ENCODE measurements at places on chromosomes 1 and 21. TPM values are rescaled to one million over a fixed set of nuclear protein-coding genes. Genes with fewer than 3 reads are reported as not detected.

- peak; percentile 55 for DNase-seq
These were observed 559 bp upstream of the AGRN start for GRCh38 chr1:1019122-1019999.

GRCh38 chr1:9894115-9894514, 16.0 kb downstream of the CTNNBIP1 start:
- DNase-seq = no peak

DNA sequence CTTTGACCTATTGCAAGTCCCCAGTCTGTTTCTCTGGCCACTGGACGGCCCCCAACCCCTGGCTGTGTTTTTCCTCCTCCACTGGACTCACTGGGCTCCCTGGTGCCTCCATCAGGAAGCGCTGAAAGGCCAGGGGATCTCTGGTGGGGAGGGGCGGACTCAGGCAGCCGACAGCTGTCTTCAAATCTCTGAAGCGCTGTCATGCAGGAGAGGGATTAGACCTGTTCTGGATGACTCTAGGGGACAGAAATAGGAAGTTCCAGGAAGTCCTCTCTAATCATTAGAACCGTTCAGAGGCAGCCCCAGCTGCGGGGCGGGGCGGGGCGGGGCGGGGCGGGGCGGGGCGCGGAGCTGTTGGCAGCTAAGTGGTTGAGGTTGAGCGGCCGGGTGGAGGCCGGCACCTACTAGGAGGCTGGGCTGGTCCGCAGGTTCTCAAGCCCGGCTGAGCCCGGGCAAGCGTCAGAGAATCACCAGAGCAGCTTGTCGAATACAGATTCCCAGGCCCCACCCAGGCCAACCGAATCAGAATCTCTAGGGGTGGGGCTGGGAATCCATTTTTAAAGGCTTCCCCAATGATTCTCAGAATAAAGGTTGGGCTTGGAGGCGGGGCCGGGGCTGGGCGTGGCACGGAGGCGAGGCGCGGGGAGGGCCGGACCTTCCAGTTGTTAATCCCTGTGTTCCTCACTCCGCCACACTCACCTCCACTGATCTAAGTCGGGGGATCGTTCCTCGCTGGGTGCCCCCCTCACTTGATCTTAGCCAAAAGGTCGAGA, 11.4 kb upstream of the PHLDA3 start:
- DNase-seq = peak; percentile 76

- DNase-seq = no peak
These were observed 20.6 kb downstream of the PYHIN1 start for GRCh38 chr1:158951956-158952355.

DNA sequence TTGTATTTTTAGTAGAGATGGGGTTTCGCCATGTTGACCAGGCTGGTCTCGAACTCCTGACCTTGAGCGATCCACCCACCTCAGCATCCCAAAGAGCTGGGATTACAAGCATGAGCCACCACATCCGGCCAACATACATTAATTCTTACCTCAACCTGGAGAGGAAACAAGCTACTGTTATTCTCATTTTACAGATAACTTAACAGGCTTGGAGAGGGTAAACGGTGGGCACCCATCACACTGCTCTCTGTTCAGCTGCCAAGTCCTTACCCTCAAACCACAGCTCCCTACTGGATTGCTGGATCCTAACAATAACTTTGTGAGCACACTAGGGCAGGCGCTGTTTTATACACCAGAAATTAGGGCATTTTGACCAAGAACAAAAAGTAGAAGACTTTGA, 93.6 kb upstream of the BARHL2 start:
- DNase-seq = no peak

DNA sequence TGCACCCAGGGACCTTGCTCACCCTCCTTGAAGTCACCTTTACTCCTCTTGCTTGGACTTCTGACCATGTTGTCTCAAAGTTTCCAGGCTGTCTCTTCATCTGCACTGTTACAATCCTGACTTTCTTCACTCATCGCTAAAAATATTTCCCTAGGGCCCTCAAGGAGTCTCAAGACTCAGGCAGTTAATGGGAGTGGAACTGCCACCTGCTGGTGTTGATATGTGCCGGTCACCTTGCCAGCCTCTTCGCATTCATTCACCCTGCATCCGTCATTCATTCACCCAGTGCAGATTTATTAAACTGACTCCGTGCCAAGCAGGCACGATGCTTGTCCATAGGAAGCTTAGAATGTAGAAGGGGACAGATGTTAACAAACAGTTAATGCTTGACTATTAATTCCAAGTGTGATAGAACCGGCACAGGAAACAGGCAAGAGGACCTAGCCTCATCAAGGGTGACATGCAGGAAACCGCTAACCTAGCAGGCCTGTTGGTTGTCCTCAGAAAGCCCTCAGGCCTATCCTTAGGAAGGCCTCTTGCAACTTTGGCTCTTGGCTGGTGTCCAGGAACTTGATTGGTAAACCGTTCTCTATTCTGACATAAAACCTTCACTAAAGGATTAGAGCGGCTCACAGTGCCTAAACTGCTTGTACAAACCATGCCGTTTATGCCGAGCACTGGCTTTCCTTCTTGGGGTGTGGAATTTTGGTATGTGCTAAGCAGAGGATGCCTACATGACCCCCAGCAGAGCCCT, 342.2 kb downstream of the CAMTA1 start:
- no peak for DNase-seq

CELA2B gene
- total RNA-seq = not detected

NUP210L gene
- total RNA-seq = 0.30 TPM

DNA sequence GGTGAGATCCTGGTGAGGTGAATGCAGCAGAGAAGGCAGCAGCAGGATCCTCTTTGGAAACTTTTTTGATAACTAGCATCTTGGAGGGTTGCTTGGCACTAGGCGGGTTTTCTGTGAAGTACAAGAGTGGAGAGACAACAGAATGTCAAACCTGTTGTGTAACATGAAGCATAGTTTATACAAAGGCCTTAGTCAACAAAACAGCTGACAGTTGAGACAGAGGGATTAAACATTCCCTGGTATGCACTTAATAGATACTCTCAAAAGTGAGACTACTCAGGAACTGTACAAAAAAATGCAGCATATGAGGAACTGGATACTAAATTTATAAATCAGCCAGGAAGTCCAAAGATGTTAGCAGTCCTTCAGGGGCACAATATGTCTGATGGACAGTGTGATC, 16.4 kb upstream of the CCDC17 start:
- no peak for DNase-seq

GRCh38 chr1:187551061-187551460, 722.3 kb downstream of the PLA2G4A start:
- DNase-seq = no peak

DNA sequence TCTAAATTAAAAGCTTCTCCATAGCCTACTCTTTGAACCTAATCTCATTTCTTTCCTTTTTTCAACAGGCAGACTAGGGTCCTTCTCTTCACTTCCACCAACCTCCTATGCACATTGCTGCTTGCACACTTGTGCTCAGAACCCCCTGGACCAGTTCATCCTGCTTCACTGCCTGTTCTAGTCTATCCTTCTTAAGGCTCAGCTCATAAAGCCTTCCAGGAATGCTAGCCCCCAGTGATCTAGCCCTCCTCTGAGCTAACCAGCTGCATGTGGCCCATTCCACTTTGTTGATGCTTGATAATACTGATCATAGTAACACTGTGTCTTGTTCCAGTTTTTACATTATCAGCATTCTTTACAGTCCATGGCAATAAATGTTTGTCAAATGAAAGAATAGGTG, 22.9 kb upstream of the PHGDH start:
- DNase-seq = no peak

DNA sequence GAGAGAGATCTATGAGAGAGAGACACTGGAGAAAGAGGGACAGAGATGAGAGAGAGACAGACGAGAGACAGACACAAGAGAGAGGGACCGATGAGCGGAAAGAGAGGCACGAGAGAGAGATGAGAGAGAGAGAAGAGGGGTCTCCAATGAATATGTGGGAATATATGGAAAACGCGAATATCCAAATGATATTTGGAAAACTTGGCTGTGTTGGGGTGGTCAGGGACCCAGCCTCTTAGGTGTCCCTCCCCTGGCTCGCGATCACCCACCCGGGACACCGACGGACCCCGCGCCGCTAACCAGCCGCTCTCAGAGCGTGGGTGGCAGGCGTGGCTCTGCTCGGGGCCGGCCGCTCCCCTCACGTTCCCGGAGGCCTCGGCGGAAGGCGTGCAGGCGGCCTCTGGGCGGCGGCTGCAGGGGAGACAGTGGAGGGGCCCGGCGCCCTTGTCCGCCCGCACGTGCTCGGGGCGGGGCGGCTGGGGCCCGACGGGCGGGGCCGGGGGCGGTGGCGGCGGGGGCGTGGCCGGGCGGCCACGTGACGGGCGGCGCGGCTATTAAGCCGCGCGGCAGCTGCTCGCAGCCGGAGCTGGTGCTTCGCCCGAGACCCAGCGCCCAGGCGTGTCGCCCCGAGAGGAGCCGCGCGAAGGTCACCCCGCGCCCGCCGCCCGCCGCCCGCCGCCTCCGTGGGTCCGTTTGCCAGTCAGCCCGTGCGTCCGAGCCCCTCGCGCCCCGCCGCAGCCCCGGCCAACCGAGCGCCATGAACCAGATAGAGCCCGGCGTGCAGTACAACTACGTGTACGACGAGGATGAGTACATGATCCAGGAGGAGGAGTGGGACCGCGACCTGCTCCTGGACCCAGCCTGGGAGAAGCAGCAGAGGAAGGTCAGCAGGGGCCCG, at the start of gene ACTN2:
TSS of gene ACTN2 (plus strand) at position 583 of the 898 bp plus-strand sequence. CDS start at position 758, 175 bp downstream.
- no peak for DNase-seq

MMEL1 gene
- total RNA-seq = not detected

CALML6 gene
- total RNA-seq = not detected

DNA sequence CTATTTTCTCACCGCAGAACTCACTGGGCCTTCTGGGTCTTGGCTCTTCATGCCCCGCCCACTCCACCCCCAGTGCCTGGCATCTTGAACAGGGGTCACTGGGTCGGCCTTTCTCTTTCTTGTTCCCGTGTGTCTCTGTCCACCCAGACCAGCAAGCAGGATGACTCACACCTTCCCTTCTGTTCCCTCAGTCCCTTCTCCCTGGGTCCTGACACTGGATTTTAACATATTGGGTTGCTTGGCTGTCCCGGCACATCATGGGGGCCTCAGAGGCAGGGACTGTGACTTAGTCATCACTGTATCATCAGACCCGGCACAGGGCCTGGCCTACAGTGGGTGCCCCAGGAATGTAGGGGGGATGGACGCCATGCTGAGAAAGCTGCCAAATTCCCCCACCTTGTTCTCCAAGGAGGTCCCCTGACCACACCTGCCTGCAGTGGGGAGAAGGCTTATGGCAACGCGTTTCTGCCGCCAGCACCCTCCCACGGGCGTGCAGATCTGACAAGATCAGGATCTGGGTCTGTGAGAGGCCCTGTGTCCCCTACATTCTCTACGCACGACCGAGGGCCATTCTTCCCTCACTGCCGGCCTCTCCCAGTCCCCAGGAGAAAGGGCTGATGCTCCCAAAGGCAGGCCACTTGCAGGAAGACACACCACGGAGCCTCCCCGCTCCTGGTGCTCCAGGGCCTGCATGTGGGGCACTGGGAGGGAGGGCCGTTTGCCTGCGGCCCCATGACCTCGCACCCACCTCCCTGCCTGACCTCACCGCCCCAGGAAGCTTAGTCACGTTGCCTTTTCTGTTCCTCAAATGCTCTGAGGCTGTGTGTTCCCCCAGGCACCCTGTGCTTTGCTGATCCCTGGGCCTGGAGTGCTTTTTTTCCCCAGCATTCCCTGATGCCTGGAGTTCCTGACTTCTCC, 157.2 kb upstream of the TMEM51 start:
- no peak for DNase-seq

DNA sequence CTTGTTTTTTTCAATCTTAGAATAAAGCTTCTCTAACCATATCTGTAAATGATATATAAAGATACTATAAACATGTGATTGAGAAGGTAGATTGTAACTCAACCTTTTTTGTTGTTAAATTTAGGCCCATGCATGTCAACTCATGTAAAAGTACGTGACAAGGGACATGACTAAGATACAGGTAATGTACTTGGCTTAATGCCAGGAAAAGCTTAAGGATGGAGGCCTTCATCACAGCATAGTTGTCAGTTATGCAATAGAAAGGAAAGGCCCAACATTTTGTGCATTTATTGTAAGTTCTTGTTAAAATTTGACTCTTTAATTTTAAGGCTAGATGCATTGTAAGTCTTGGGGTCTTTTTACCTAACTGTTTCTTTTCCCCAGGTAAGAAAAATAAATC, 305.1 kb downstream of the LTN1 start:
- DNase-seq = no peak

DNA sequence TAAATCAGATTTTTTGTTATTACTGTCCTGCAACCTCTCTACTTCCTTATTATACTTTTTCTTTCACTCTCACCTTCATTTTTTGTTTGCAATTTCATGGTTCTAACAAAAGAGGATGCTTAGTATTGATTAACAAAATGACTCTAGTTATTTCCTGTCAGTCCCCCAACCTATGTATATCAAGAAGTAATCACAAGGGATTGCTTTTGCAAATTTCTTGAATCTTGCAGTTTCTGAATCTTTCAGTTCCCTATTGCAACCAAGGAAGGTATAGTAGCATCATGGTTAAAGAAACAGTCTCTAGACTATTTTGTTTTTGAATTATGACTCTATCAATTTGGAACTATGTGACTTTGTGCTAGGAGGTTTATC, 446.9 kb downstream of the NEGR1 start:
- DNase-seq = no peak

CD160 gene
- total RNA-seq = not detected

DNA sequence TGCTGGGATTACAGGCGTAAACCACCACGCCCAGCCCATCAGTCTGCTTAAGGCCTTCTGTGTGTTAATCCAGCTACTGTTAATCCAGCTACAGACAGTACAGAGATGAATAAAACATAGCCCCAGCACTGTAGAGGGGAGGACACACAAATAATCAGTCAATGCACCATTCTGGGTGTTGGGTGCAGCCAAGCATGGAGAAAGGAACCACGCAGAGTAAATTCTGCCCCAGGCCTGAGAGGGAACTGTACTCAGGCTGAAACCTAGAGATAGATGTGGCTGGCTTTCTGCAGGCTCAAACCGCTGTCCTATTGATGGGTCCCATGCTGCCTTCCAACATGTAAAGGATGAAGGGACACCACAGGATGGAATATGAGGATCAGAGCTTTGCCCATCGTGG, 136.8 kb upstream of the IGSF21 start:
- DNase-seq = no peak

DNA sequence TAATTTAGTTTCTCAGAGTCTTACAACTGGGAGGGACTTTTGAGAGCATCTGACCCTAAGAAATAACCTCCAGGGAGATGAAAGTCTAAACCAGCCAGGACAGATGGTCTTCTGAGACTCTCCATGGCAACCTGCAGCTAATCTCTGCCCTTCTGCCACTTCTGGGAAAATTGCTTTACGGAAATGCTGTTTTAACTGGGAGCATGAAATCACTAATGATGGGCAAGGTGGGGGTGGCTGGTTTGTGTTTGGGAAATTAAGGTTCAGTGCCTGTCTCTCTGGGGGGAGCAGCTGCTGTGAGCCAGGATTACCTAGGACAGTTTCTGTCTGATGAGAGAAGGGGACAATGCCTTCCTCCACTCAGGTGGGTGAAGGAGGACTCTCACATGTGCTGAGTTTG, 33.2 kb downstream of the ROR1 start:
- DNase-seq = no peak

GPR25 gene
- total RNA-seq = not detected

ADAMTS5 gene
- 18.2 TPM for total RNA-seq

S100A12 gene
- total RNA-seq = not detected

LCK gene
- 1.4 TPM for total RNA-seq

KPRP gene
- not detected for total RNA-seq

Data from tibial nerve (tissue), 4 donors.